ENCODE measurements at places on chromosomes 7 and 10.

- no peak for DNase-seq
Measured at GRCh38 chr10:84613336-84614021, 285.1 kb downstream of the CCSER2 start.

DNA sequence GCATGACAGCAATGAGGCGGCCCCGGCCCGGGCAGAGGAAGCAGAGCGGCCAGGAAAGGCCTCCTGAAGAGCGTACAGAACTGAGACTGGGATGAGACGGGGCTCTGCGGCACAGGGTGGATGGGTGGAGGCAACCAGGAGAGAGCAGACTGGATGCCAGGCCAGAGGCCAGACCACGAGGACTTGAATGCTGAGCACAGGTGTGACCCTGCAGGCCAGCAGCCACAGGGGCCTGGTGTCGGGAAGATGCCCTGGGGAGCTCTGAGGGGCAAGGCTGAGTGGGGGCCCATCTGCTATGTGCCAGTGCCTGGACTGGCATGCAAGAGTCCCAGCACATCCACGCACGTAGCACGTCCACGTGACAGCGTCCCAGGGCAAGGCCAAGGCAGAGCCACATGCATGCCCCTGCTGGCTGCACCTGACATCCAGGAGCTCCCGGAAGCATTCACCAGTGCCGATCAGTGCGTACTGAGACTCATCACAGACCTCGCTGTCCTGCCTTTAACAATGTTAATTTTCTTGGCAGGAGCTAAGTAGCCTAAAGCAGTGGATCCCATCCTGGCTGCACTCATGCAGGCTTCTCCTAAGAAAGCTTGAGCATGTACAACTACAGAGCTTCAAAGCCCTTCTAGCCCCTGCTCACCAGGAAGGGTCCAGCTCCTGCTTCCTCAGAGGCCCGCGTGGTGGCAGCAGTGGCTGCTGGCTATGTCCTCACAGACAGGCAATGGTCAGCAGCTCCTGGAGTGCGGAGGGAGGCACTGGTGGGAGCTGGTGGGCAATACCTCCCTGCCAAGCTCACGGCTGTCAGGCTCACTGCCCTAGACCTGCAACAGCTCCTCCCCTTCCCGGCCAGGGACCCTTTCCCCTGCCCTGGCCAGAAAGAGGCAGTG, 18.0 kb downstream of the GRID1 start:
- no peak for DNase-seq

DNA sequence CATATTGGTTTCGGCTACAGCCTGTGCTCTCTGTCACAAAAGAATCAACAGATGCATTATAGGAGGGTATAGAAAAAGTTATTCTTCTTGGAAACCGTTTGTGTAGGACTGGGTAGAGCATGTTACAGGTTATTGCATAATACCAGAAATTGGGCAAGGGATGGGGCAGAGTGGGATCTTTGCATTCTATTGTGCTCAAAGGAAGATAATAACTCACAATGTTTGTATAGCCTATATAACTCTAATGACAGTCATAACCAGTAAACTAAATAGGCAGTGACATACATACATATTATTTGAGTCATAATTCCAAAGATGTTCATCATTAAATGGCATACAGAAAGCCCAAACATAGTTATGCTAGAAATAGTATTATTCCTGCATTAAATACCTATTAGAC, 179.7 kb downstream of the XPNPEP1 start:
- no peak for DNase-seq

DNA sequence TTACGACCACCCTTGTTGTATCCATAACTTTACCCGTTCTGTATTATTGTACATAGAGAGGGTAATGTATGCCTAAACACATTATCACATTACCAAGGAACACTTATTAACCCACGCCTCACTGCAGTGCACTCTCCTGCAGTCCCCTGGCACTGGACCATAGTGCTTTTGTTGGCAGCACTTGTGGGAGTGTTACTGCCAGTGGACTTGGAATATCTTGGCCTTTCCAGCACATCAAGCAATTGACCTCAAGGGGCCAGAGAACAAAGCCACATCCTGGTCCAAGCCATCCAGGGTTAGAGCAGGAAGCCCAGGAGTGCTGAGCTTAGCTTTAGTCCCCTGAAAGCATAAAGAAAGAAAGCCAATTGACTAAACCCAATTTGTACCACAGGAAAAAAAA, 304.2 kb downstream of the PCDH15 start:
- no peak for DNase-seq

DNA sequence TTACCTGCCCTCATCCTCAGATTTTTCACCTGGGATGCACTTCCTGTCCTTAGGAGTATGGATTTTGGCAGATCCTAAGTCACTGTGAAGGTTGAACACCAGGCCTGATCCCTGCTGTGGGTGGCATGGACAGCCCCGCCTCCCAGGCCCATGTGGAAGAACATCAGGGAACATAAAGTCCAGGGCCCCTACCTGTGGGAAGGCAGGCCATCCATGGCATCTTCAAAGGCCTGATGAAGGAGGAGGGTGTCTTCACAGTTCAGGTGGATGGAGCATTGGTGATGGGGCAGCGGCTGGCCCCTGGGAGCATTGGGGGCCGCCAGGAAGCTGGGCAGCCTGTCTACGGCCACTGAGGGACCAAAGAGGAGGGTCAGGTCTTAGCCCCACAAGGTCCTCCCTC, 24.6 kb downstream of the PYROXD2 start:
- DNase-seq: no peak

DNA sequence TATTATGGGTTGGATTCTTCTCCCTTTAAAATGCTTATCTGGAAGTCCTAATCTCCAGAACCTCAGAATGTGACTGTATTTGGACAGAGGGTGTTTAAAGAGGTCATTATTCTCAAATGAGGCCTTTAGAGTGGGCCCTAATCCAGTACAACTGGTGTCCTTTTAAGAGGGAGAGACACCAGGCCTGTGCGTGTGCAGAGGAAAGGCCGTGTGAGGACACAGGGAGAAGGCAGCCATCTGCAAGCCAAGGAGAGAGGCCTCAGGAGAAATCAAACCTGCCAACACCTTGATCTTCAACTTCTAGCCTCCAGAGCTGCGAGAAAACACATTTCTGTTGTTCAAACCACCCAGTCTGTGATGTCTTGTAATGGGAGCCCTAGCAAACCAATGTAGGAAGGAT, 235.4 kb upstream of the MYO3A start:
- DNase-seq: no peak

DNA sequence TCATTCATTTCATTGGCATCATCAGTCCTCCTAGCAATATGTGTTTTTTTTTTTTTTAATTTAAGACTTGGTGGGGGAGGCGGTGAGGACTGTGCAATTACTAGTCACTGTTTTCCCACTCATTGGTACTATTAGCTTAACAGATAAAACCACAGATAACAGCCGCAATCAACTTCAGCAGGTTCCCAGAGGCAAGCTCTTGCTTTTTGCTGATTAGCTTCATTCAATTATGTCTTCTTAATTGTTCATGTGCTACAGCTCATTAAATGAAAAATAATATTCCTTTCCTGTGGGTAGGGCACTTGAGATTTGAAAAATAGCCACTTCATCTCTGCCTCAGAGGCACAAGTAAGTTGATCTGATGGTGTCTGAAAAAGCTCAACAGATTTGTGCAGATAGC, 215.5 kb downstream of the PCDH15 start:
- DNase-seq: no peak

DNA sequence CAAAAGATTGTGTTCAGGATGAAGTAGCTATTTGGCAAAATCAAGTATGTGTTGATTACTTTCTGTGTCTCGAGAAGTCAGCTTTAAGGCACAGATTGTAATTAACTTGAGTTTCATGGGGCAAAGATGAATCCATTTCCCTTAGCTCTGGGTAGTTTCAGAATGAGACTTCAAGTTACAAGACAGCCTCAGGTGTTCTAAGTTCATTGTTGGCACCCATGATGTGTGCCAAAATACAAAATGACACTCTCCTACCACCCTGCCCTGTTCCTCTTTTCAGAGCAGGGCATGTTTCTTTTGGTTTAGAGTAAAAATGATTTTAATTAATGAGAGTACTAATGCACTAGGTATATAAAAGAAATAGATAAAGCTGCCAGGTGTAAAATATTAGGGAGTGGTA, 797.6 kb upstream of the POT1 start:
- DNase-seq: no peak

DNA sequence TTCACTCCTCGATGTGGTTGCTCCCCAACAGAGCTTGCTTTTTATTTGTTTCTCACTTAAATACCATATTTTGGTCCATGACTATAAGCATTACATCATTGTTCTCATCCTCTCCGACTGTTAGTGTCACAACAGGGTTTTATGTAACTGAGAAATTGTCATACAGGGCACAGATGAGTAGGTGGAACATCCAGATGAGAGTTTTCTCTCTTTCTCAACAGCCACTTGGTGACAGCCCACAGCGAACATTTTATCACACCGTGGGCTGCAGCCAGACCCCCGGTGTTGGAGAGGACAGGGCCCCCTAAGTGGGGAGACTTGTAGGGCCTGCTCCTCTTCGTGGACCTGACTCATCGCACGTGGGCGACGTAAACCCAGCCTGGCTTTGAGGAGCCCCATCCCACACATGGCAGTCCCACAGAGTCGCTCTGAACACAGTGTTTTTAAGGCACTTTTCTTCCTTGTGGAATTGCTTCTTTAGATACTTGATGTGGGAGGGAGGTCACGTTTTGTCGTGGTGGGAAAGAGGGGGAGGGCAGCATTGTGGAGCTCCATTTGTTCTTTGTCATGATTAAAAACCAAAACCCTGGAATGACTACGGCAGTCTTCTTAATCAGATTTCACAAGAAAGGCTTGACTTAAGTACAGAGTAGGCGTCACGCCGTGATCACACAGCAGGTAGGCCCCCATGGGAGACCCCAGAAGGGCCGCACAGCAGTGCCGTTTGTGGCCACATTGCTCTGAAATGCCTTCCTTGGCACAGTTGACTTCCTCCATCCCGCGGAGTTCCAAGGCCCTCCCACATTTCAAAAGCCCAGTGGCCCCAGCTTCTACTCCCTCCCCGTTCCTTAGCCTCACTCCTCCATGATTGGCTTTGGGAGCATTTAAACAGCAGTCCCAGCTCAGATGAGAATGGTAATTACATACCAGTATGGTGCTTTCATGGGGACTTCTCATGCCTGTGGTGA, 220.6 kb downstream of the CCDC3 start:
- DNase-seq: no peak

GRCh38 chr10:86450806-86451603, 70.6 kb downstream of the WAPL start:
- DNase-seq: no peak

GRCh38 chr10:11853468-11853867, 30.3 kb downstream of the PROSER2 start:
- no peak for DNase-seq

DNA sequence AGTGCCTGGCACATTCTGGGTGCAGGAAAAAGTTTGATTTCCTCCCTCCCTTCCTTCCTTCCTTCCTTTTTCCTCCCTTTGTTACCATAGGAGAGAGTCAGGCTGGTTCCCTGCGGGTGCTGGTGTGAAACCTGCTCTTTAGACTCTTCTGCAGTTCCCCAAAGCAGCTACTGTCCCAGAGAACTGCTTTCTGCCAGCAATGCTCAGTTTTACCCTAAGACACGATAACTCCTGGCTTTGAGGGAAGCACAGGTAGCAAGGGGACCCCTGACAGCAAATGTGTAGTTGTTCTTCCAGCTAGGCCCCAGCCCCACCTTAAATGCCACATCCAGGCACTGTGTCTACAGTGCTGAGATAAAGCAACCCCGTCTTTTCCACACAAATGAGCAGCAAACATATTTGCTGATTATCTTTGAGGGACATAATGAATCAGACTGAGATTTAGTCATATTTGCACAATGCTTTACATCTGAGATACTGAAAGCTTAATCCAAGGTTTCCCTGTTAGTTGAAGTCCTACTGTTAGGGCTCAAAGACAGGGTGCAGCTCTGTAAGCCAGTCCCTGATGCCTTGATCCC, 55.5 kb downstream of the MET start:
- no peak for DNase-seq

DNA sequence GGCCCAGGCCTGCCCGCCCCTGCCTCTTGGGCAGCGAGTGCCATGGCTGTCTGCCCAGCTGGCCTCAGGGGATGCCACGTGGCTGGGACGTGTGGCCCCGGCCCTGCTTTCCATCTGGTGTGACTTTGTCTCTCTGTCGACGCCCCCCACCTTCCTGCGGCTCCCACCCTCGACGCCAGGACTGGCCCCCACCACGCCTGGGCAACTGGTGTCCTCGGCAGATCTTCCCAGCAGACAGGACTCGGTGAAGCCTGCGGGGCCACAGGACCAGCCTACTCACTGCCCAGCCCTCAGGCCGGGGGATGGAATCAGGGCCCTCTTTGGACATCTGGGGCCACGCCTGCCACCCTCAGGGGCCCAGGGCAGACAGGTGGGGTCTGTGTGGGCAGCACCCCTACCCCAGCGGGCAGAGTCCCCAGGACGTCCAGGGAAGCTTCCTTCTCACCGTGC, 55.1 kb downstream of the UNCX start:
- no peak for DNase-seq

- DNase-seq: no peak
Measured at GRCh38 chr10:113059371-113059780, 109.3 kb downstream of the TCF7L2 start.

GRCh38 chr7:80732630-80733029, 94.2 kb downstream of the CD36 start:
- DNase-seq: no peak

GRCh38 chr7:480531-481218, 39.0 kb downstream of the PDGFA start:
- no peak for DNase-seq

DNA sequence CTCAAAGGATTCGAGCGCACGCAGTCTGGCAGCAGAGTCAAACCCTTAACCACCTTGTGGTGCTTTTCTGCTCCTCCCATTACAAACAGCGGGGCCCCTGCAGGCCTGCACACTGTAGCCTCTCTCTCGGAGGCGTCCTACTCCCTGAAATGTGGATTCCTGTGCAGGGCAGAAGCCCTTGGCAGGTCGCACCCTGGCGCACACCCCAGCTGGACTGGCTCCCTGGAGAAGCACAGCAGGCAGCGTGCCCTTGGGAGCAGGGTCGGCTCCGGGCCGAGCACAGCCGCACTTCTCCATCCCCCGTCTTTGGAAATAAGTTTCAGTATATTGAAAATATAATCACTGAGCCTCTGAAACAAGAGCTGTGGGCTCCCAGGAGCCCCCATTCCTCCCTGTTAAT, 144.1 kb downstream of the C10orf105 start:
- no peak for DNase-seq

DNA sequence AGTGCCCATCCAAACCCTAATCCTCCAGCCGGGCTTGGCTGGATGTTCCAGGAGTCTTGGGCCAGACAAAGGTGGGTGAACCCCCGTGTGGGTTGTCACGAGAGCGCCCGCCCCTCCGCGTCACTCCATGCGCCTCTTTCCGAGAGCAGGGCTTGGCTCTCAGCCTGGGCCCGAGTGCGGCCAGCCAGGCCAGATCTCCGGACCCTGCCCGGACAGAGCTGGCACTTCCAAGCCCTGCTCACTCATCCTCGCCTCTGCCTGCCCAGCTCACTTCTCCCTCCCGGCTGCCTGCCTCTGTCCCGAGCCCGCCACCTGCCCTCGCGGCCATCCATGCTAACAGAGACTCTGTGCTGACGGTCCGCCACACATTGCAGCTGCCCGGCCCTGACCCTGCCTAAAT, 34.6 kb downstream of the AGAP3 start:
- DNase-seq: no peak
